Tibial artery (tissue), 4 donors: ENCODE measurements at places on chromosomes 3 and 15.

GRCh38 chr3:47424434-47425382 is 43.9 kb downstream of the PTPN23 start:
- DNase-seq, result no peak

GRCh38 chr3:86960550-86960949 is 30.4 kb downstream of the VGLL3 start:
- no peak for DNase-seq

- peak; percentile 57 for DNase-seq
Measured at GRCh38 chr3:13483286-13483685, 3.2 kb downstream of the HDAC11 start.

DNA sequence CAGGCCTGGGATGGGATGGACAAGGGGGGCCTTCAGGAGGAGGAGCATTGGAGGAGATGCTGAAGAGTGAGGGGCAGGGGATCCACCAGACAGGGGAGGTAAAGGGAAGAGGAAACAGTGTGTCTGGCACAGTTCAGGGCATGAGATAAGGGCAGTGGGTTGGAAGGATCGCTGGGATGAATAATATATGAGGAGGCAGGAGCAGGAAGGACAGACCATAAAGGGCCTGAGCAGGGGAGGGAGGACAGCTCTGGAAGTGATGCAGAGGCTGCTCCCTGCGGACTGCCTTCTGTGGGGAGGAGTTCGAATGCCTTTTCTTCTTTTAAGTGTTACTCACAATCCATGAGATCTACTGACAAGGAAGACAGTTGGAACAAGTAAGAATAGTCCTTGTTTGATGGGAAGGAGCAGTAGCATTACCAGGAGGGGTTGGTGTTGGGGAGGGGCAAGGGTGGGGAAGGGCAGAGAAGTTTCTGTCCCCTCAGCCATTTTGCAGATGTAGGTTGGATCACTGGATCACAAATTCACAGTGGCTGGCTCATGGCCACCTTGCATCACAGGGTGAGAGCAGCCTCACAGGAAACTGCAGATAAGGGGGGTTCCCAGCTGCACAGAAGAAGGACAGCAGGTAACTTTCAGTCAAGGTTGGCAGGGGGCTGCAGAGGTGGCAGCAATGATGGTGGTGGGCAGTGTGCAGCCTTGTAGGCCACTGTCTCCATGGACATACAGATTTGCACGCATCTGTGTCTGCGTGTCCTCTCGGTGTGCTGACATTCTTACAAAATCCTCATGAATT is 91.9 kb upstream of the SNRPN start:
- DNase-seq, result no peak

GRCh38 chr3:119589102-119589773 is 8.4 kb upstream of the PLA1A start:
- no peak for DNase-seq

- DNase-seq, result no peak
Measured at GRCh38 chr3:36063992-36064391, 316.3 kb upstream of the STAC start.

GRCh38 chr3:43030162-43030935 is 51.2 kb downstream of the GASK1A start:
- DNase-seq, result no peak

- DNase-seq, result no peak
Measured at GRCh38 chr3:42488687-42489086, 13.8 kb upstream of the VIPR1 start.

DNA sequence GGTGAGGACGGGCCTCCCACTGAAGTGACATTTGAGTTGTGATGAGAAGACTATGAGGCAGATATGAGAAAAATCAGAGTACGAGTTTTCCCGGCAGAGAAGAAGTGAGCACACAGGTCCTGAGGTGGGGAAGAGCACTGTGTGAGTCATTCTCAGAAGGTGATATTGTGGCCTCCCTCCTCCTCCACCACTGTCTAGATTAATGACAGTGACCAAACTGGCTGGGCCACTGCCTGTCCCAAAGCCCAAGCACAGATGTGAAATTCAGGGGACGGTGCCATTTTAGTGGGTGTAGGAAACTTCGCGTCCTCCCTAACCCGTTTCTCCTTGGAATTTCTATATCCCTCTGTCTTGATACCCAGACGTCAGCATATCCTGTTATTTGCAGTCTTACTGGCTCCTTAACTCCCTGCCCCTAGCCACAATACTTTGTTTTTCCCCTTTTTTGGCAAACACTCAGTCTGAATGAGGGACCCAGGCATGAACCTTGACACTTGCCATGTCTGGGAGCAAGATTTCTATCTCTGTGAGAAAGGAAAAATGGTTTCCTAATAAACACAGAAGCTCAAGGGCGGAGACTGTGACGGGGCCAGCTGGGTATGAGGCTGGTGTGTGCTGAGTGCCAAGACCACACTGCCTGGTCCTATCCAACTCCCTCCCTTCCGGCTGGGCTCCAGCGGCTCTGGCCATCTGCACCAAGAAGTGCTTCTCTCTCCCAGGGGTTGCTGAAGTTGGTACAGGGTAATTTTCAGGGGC is 15.2 kb downstream of the PRICKLE2 start:
- peak; percentile 87 for DNase-seq

- no peak for DNase-seq
Measured at GRCh38 chr3:20099060-20099459, 58.8 kb downstream of the KAT2B start.

GRCh38 chr15:63504979-63505841 is 817 bp downstream of the USP3 start:
- peak; percentile 79 for DNase-seq

DNA sequence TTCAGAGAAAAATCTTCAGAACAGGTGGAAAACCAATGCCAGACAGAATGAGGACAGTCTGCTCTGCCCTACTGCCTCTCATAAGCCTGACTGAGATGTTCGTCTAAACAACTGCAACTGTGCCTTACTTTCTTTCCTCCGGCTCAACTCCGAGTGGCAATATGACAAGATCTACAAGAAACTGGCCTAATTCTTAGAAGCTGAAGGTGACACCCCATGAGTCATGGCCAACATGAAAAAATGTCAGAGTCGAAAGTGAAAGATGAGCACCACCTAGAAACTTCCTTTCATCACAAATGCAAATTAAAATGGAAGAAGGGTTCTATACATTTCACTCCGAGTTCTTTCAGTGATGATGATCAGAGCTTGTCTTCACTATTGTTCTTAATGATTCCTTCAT is 12.9 kb downstream of the PCYT1A start:
- DNase-seq, result no peak

GRCh38 chr3:108664266-108664665 is 74.7 kb downstream of the DZIP3 start:
- no peak for DNase-seq

- no peak for DNase-seq
Measured at GRCh38 chr15:68148039-68148438, 57.1 kb downstream of the CALML4 start.

GRCh38 chr3:127680146-127680661 is 7.5 kb downstream of the ABTB1 start:
- DNase-seq, result peak; percentile 65

DNA sequence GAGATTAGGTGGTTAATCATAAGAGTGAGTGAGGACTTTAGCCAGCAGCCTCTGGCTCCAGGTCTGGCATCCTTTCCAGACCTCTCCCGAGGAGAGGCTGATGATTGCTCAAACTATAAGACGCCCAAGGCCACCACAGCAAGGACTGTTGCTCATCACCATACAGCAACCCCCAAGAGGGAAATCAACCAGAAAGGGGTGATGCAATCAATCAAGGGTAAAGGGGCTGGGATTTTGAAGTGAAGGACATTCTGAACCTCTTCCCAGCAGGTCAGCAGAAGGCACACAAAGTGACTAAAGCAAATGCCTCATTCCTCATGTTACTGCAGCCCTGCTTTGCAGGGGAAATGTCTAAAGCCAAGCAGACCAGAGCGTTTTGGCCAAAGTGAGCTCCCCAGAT is 247.3 kb upstream of the IGF1R start:
- DNase-seq, result peak; percentile 81

GRCh38 chr15:90240856-90241255 is 6.8 kb downstream of the GDPGP1 start:
- DNase-seq, result no peak

DNA sequence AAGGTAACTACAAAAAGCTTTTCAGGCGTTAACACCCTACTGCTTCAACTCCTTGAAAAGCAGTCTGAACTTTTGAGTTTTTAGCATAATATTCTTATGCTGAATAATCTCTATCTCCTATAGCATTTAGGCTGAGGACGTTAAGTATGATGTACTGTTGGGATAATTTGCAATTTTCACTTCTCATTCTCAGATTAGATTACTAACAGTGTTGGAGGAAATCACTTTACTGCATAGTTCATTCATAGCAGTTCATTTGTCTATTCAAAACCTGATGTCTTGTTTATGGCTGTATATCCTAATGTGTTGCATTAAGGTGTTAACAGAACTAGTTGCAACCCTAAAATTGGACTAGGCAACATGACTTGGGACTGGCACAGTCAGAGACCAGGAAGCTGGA is 983.1 kb downstream of the FHIT start:
- DNase-seq, result no peak

DNA sequence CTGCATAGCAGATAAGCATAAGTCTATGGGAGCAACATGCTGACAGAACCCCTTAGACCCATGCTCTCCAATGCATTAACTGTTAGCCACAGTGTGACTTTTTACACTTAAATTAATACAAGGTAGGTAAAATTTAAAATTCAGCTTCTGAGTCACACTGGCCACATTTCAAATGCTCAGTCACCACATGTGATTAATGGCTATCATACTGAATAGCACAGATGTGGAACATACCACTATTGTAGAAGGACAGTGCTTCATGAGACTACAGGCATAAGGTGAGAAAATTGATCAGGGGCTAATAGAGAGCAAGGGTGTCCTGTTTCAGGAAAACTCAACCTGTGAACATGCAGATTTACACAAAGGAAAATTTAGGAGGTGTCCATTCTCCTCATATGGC is 357.0 kb upstream of the SEMA6D start:
- no peak for DNase-seq

DNA sequence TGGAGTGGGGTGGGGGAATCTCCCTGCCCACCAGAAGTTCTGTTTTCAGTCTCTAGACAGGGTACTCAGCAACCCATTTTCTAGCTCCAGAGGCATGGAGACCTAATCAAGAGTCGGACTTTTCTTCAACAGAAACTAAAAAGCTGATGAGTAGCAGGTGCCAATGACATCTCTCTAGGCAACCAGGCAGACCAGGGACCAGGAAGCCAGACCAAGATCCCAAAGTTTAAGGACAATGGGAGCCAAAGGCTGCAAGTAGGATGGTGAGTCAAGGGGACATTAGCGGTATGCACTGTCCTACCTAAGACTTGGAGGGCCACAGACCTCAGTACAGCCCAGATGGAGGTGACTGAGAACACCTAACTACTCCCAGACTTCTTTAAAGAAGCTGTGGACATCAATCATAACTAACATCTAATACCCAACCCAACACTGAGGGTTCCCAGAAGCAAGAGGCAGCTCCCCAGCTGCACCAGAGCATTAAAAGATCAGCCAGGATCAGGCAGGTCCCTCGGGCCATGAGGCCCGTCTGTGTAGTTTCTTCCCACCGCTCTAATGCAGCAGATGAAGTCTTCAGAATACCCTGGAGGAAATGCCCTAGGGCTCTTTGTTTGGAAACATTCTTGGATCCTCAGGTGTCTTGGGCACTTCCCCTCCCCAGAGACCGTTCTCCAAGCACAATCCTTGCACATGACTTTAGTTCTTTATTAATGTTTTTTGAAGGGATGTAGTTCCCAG is 979 bp downstream of the CCDC71 start:
- DNase-seq, result no peak

DNA sequence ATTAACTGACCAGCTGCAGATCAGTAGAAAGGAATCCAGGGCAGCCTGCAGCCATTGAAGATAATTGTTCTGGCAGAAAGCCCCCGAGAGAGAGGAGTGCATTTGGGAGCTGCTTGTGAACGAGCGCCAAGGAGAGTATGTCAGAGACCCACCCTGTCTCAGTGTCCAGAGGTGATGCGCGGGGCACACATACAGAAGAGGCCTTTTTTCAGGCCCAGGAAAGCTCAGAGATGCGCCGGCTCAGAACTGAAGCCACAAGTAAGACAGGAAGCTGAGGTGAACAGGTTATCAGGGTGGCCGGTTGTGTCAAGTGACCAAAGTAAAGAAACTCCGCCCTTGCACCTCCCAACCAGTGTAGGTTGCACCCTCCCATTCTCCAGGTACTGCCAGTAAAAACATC is 59.8 kb upstream of the HEG1 start:
- DNase-seq, result no peak

DNA sequence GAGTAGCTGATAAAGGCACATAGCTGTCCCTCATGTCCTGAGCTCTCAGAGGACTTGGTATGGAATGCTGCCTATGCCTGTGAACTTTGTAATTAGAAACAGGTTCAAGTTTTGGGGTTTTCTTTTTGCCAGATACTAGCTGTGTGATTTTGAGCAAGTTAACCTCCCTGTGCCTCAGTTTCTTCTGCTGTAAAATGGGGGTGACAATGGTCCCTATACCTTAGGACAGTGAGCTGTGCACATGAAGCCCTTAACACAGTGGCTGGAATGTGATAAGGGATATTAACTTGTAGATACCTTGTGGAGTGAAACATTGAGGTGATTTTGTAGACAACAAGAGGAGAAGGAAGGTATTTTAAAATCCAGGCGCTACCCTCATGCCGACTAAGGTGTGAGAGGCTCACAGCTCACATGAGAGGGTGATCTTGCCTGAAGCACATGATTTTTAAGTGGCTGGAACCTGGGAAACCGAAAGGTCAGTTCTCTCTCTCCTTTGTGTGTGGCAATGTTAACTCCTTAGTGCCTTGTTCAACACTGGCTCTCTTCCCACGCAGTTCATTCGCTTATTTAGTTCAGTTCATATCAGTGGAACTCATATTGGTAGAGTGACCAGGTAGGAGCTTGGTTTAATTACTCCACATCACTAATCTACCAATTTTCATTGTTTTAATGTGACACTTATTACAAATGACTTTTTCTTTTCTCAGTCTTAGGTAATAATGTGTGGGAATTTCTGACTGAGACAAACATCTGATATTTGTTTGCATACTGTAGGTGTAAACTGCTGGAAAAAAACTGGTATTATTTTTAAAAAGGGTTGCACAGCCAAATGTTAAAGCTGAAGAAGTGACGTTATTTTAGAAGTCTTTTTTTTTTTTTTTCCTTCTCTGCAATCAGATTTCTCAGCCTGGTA is 236.2 kb downstream of the ITPR1 start:
- DNase-seq, result no peak

GRCh38 chr3:17553080-17553479 is 189.4 kb downstream of the TBC1D5 start:
- DNase-seq, result no peak

GRCh38 chr3:69743975-69744906 is 5.0 kb downstream of the MITF start:
- DNase-seq, result no peak

- DNase-seq, result peak; percentile 74
Measured at GRCh38 chr3:3799173-3800079, at the start of gene LRRN1. LRRN1 (plus strand) TSS chr3:3799431; CDS start chr3:3844642, 45,211 bp downstream.

- DNase-seq, result no peak
Measured at GRCh38 chr3:74055061-74055460, 430.3 kb upstream of the PDZRN3 start.

- DNase-seq, result no peak
Measured at GRCh38 chr3:195551381-195551978, 8.4 kb upstream of the PPP1R2 start.
